ENCODE measurements at places on chromosomes 2 and 18.

DNA sequence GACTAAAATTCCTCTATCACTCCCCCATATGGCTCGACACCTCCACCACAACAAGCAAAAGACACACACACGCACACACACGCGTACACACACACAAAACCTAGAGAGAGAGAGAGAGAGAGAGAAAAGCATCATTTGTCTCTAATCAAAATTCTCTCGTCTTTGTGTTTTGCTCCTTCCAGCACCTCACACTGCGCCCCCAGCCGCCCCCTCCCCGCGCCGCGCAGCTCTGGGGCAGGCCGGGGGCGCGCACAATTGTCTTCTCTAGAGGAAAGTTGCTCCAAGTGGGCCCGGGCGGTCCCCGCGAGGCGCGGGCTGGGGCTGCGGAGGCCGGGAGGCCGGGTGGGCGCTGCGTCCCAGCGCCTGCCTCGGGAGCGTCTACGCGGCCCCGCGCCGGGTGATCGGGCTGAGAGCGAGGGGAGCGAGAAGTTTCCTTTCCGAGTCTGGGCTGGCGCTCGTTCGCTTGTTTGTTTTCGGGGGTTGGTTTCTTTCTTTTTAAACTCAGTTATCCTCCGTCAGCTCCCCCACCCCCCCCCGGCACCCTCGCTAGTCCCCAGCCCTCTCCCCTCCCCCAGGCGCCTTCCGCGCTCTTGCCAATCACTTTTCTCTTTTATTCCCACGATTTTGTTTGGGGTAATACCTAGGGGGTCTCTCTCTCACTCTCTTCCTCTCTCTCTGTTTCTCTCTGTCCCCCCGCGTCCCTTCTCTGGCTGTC, 4.1 kb downstream of the ZEB2 start:
- DNase-seq, result no peak

DNA sequence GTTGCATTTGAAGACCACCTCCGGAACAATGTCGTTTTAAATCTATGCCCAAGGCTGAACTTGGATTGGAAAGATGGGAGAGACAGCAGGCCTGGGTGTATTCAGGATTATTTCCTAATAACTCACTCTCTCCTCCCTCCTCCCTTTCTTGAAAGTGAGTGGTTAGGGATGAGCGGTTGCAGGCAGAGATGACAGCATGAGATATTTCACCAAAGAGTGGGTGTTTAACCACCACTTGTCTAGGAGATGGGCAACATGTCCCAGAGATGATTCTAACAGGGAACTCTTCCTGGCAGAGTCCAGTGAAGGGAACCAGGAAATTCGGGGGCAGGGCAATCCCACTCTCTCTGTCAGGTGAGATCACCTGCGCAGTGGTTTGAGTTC, 123.2 kb downstream of the KCTD1 start:
- DNase-seq, result no peak

DNA sequence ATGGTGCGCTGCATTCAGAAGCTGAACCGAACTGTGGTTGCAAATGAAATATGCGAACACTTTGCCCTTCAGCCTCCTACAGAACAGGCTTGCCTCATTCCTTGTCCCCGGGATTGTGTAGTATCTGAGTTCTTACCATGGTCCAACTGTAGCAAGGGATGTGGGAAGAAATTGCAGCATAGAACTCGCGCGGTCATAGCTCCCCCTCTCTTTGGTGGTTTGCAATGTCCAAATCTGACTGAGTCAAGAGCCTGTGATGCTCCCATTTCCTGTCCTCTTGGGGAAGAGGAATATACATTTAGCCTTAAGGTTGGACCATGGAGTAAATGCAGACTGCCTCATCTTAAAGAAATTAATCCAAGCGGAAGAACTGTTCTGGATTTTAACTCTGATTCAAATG, 291.4 kb downstream of the THSD7B start:
- no peak for DNase-seq

DNA sequence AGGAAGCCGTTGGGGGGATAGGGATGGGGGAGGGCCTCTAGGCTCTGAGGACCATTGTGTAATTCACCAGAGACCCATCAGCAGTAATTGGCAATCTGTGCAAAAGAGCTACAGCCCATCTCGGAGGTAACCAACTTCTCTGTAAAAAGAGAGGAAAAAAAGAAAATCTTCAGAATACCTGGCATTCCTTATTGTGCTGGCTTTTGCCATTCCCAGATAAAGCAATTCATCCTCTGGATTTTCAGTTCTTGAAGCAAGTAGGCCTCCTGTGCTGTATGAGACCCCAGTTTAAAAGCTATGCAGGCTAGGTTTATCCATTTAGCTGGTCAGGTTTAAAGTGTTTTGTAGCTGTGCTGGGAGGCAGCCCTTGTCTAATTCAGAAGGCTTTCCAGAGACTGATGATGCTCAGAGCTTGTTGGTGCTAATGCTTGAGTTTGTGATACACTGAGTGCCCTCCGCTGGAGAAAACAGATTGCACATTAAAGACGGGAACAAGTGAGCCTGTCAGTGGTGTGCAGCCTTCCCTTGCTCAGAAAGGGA, at the start of gene LRRTM4:
TSS of gene LRRTM4 (minus strand) at position 446 of the 540 bp plus-strand sequence.
- DNase-seq, result no peak

DNA sequence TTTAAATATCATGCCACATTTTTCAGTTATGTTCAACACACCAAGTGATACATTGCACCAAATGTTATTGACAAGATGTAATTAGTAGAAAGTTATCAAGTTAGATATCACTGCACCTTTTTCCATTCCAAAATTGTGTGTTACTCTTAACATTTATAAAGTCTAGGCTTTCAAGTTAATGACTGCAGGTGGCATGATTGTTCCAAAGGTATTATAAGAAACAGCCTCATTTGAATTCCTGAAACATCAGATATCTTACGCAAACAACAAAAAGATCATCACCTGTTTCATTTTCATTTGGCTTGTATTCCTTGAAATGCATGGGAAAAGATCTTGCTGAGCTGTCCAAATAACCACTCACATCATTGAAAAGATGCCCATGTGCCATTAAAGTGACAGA, 1528.2 kb upstream of the ZEB2 start:
- no peak for DNase-seq

GRCh38 chr2:240452462-240453256, 17.2 kb downstream of the GPC1 start:
- DNase-seq, result peak; percentile 24

DNA sequence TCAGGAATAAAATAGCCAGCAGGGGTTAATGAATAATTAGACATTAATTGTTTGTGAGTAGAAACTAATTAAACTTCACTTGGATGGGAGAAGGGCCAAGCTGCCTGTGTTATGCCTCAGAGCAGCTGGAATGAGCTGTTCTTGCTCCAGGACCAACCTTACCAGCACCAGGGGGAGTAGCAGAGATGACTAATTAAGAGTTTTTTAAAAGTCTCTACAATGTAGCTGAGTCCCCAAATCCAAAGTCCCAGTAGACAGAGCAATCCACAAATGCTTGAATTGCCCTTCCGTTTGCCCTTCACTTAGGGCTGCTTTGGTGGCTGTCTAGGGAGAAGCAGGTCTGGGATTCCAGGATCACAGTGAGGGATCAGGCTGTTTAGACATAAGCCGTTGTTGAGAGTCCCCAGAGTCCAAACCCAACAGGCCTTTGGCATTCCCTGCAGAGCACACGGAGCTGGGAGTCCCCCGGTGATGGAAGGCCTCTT, 59.4 kb downstream of the RHOB start:
- DNase-seq, result no peak

DNA sequence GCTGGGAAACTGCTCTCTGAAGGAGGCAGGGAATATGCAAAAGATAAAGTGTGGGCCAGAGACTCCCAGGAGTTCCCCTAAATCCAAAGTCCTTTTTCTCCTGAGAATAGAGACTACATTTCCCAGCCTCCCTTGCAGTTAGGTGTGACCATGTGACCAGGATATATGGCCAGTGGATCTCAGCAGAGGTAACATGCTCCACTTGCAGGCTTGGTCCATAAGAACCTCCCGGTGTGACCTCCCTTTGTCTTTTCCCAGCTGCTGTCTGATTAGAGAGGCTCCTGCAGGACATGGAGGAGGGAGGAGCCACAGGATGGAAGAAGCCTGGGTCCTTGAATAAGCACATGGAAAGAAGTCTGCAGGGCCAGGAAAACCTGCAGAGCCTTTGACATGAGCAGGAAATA, 76.2 kb downstream of the TGFA start:
- DNase-seq, result no peak

- no peak for DNase-seq
These were observed 1616.8 kb upstream of the ACVR2A start for GRCh38 chr2:146228020-146228393.

DNA sequence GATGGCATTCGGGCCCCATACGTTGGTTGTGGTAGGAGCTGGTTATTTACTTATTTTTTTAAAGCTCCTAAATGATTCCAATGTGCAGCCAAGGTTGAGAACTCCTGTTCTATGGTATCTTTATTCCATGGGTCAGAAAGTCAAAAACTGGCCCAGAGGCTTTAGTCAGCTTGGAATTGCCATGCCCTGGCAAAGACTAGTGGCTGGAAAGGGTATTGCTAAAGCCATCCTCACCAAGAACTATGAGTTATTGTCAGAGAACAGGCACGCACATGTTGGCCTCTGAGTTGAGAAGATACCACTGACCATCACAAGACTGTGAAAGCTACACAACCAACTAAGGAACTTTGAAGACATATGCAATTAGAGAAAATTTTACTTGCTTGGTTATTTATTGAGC, 47.9 kb upstream of the ACMSD start:
- no peak for DNase-seq

- DNase-seq, result no peak
These were observed 34.3 kb downstream of the SCN9A start for GRCh38 chr2:166341426-166341825.

DNA sequence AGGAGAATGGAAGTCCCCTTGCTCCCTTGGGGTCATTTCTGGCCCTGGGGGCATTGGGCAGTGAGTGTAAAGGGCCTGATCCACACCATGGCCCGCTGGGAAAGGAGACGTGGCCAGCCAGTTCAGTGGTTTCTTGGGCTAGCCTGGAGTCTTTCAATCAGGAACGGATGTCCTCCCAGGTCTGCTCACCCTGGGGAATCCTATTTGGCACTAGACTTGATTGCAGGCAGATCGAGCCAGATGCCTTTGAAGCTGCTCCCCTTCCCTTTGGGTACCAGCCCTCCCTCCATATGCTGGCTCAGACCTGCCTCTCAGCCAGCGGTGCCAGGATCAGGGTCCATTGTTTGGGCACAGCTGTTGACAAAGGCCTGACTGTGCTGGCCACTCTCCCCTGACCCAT, 11.0 kb downstream of the FBLN7 start:
- no peak for DNase-seq

GRCh38 chr18:63043516-63043915, 276.1 kb downstream of the BCL2 start:
- no peak for DNase-seq

DNA sequence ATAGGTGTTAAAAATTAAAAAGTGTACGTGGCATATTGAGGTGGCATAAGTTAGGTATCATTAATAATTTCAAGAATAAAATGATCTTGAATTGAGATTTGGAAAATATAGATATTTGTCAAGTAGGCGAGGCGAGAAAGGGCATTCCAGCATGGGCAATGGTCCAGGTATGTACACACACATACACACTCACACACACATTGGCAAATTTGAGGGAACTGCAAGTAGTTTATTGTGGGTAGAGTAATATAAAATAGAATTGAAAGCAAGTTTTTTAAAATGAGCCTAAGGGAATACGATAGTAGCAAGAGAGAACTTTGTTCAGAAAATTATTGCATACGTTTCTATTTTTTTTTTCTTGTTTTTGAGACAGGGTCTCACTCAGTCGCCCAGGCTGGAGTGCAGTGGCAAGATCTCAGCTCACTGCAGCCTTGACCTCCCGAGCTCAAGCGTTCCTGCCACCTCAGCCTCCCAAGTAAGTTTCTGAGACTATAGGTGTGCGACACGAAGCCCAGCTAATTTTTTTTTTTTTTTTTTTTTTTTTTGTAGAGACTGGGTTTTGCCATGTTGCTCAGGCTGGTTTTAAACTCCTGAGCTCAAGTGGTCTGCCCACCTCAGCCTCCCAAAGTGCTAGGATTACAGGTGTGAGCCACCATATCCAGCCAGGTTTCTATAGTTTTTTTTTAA, 96.7 kb upstream of the SLC39A10 start:
- no peak for DNase-seq

- DNase-seq, result no peak
These were observed 5.0 kb downstream of the NT5DC4 start for GRCh38 chr2:112725545-112726457.

GRCh38 chr2:230410861-230411569, 5.0 kb upstream of the SP100 start:
- DNase-seq, result peak; percentile 25

DNA sequence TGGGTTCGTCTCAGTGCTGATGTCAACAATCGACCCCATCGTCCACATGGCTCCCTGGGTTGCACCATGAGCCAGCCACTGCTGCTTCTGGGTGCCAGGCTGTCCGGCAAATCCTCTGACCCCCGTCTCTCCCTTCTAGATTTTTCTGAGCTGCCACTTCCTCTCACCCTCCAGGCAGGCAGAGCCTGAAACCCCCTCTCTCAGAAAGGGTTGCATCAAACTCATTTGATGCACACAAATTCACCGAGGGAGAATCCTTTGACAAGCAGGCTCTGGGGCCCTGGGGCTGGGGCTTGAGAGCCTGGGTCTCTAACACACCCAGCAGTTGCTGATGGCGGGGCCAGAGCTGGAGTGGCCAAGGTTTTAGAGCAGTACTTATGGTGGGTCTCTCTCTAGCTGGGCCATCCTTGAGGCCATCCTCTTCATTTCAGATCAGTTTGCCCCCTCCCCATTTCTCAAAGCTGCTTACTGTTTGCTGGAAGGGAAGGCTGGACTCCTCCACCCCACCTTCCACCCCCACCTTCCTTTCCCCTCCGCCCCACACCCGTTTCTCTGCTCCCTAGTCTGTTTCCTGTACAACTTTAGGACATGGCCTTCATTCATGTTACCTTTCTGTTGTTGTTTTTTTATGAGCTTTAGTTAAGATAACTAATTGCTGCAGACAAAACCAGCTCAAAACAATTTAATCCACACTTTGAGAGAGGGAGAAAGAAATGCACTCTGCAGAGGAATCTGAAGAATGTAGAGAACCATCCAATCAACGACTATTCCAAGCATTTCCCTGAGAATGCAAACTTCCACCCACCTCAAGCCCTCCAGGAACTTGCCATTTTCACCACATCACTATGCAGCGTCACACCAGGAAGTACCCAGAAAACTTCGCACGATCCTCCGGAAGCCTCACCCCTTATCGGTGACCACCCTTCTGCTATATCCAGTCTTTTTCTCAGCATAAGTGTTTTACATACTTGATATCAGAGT, 69.5 kb downstream of the ARL4C start:
- peak; percentile 64 for DNase-seq

GRCh38 chr2:70086278-70086837, 919 bp upstream of the PCBP1 start:
- peak; percentile 73 for DNase-seq

GRCh38 chr2:235046589-235046988, 94.8 kb downstream of the SH3BP4 start:
- DNase-seq, result no peak

GRCh38 chr2:76009484-76009883, 298.8 kb upstream of the GCFC2 start:
- no peak for DNase-seq

DNA sequence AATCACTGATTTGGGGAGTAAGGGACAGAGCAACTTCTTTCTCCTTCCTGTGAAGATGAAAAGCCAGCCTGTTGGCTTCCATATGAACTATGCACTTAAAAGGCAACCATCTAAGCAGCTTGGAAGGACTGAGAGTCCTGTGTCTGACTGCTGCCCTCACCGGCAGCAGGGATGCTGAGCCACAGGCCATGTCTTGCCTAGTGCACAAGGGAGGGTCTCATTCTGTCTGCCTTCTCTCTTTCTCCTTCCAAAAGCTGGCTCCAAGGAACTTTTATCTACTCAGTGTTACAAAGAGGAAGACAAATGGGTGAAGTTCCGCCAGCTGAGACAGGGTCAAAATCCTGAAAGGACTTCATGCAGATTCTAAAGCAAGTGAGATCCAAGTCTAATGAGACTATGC, 146.3 kb downstream of the MTCL1 start:
- DNase-seq, result no peak

- DNase-seq, result no peak
These were observed 364.5 kb downstream of the PARD3B start for GRCh38 chr2:204909791-204910190.
